ENCODE measurements at places on chromosomes 5 and 9.

DNA sequence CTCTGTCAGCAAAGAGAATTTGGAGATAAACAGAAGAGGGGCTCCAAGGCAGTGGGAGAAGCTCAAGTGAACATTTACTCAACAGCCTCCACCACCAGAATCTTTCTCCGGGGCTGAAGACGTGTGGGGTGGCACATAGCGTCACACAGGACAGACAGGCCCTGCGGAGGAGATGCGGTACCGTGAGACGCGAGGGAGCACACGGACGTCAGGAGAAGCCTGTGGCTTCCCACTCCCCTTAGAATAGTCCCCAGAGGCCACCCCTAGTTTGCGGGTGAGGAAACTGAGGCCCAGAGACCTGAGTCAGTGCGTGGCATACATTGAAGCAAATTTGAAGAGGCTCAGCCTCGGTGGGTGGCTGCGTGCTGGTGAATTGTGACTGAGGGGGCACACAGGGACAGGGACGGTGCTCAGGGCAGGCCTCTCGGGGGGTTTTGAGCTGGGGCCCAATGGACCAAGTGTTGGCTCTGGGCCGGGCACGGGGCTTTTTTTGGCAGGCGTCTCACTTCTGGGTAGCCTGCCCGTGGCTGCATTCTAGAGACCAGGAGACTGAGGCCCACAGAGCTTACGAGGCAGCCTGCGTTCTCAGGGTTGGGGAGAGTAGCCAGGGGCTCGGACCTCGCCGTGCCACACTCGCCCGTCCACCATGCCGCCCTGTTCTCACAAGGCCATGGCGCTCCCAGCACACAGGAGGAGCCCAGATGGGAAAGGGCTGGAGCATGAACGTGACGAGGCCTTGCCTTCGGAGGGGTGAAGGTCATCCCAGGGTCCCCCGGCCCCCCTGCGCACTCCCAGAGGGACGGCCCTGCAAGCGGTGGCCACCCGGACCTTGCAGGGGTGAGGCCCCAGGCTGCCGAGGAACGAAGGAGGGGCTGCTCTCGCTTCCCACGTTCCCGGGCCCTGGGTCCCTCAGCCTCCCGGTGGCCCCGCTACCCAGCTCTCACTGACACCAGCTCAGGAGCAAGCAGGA lies 220.6 kb downstream of the C9orf50 start:
- no peak for DNase-seq

GRCh38 chr5:171433982-171434676 lies 14.7 kb downstream of the FGF18 start:
- DNase-seq: no peak

DNA sequence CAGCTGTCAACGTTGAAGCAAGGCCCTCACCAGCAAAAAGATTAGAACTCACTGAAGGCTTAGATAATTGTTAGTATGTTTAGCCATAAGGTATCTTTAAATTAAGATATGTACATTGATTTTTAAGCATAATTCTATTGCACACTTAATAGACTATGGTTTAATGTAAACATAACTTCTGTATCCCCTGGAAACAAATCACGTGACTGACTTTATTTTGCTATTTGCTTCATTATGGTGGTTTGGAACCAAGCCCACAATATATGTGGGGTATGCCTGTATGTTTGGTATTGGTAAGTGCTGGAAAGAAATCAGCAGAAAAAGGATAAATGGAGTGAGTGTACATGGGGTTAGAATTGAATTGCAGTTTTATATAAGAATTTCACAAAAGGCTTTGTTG lies 111.9 kb downstream of the NMUR2 start:
- no peak for DNase-seq

- no peak for DNase-seq
These were observed 384.2 kb downstream of the DTWD2 start for GRCh38 chr5:118604106-118604505.

DNA sequence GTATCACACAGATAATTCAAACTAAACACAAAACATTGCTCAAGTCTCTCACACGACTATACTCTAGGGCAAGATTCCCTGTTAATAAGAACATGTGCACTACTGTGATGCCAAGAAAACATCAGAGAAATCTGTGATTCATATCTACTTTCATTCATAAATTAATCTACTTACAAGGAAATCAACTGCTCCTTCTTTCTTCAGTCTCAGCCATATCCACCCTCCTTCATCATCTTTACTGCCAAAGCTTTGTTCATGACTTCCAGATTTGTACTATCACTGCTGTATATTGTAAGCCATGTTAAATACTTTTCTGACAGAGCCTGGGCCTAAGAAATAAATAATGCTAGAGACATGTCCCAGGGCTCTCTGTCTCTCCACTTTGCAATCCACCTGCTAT lies 35.1 kb downstream of the CTNNAL1 start:
- no peak for DNase-seq

DNA sequence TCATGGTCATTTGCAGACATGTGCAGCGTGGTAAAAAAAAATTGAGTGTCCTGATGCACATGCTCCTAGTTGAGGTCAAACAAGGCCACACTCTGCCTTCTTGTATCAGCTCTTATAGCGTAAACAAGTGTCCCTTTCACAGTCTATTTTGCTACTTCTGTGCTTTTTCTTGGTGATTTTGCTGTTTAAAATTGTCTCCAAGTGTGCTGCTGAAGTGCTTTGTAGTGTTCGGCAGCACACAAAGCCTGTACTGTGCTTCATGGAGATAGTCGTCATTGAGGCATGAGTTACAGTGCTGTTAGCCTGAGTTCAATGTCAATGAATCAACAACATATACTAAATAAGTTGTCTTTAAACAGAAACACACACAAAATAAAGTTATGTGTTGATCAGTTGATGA lies 690.4 kb upstream of the MEF2C start:
- no peak for DNase-seq

GRCh38 chr5:10421896-10422691 lies 19.6 kb upstream of the ROPN1L start:
- no peak for DNase-seq

DNA sequence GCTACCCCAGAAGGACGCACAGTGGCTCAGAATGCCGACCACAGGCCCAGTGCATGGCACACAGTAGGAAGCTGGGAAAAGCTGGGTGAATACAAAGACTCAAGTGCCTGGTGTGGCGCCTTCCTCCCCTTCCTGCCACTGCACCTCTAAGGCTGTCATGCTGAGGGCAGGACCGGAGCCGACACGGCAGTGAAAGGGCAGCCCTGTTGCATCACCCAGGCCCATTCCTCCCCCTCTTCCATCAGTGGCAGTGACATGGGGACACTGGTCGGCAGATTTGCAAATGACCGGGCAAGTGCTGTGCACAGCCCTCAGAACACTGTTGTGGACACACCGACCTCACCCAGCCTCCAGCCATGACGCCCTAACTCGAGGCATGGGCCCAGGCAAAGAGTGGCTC lies 84.0 kb downstream of the STK10 start:
- DNase-seq: no peak

GRCh38 chr9:106310782-106311181 lies 552.2 kb upstream of the ZNF462 start:
- no peak for DNase-seq

DNA sequence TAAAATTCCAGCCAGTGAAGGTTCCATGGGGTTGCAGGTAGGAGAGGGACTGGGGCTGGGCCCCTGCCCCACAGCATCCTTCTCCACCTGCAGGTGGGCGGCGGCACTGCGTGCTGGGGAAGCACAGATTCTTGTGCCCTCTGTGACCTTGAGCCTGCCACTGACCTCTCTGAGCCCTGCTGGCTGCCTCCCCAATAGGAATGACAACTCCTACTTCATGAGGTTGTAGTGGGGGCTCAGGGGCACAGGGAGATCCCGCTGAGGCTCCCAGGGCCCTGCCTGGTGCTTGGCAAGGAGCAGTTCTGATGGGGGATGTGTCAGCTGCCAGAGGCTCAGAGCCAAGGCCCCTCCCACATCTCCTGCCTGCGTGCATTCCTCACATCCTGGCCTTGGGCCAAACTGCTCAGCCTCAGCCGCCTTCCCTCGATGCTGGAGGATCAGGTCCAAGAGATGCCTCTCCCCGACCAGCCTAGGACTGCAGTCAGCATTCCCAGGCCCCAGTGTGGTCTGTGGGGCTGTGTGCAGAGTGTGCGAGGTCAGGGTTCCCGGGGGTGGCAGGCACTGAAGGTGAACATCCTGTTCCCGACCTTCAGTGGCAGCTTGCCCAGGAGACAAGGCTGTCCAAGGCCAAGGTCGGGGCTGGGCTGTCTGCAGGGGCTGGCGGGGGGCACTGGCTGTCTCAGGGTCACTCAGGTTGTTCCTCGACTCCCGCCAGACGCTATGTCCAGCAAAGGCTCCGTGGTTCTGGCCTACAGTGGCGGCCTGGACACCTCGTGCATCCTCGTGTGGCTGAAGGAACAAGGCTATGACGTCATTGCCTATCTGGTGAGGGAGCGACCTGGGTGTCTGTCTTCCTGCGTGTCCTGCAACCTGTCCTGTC lies 7.0 kb downstream of the ASS1 start:
- no peak for DNase-seq

DNA sequence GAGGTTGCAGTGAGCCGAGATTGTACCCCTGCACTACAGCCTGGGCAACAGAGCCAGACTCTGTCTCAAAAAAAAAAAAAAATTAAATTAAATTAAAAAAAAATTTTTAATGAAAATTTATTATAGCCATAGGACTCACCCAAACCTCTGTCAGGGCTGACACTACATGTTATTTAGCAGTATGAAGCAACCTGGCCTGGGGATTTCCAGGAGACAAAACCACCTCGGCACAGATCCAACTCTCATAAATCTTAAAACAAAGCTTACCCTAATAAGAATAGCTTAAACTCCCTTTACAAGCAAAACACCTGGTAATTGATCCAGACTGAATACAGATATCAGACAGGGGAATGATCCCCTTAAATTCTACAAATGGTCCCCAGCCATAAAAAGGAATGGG lies 38.4 kb downstream of the PPP1R2B start:
- DNase-seq: no peak

DNA sequence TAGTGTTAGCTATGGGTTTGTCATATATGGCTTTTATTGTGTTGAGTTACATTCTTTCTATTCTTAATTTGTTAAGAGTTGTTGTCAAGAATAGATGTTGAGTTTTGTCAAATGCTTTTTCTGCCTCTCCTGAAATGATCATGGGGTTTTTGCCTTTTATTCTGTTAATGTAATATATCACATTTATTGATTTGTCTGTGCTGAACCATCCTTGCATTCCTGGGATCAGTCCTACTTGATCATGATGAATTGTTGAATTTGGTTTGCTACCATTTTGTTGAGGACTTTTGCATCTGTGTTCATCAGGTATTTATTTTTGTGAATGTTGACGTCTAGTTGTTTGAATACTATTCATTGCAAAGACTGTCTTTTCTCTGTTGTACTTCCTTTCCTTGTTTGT lies 23.9 kb downstream of the RIC1 start:
- DNase-seq: no peak

- DNase-seq: no peak
These were observed 74.8 kb upstream of the TGFBR1 start for GRCh38 chr9:99030092-99030511.

DNA sequence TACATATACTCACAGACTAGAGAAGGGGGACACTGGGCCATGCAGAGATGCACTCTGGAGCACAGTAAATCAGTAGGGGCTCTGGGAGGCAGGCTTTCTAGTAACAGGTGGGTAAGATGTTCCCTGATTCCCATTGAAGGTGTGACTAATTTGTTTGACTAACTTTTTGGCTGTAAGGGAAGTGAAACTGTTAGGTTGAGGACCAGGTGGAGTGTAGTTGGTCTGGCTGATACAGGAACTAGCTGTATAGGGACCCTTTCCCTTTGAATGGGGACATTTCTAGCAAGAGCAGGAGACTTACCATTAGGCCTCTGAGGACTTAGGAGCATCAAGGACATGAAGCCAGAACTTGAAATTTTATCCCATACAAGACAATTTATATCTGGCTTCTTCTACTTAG lies 989.6 kb upstream of the COX7C start:
- no peak for DNase-seq

- no peak for DNase-seq
These were observed 2.8 kb downstream of the GM2A start for GRCh38 chr5:151255621-151256286.

- DNase-seq: no peak
These were observed 31.8 kb upstream of the TLR4 start for GRCh38 chr9:117672369-117672768.

DNA sequence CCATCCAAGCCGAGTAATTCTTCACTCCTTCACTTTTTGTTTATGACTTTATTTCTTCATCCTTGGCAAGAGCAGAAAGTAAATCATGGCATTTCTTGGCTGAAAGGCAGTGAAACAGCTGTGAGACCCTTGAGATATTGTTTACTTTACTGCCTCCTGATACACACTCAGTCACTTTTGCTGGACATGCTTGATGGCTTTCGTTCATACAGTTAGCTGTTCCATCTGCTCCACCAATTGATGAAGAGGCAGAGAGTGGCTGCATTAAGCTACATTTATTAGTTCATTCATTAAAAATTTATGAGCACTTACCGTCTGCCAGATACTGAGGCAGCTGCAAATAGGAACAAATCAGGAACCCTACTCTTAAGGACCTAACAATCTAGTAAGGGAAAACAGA lies 184.4 kb upstream of the OR13F1 start:
- no peak for DNase-seq

- peak; percentile 2 for DNase-seq
These were observed 460.7 kb upstream of the MEF2C start for GRCh38 chr5:89343666-89344065.

DNA sequence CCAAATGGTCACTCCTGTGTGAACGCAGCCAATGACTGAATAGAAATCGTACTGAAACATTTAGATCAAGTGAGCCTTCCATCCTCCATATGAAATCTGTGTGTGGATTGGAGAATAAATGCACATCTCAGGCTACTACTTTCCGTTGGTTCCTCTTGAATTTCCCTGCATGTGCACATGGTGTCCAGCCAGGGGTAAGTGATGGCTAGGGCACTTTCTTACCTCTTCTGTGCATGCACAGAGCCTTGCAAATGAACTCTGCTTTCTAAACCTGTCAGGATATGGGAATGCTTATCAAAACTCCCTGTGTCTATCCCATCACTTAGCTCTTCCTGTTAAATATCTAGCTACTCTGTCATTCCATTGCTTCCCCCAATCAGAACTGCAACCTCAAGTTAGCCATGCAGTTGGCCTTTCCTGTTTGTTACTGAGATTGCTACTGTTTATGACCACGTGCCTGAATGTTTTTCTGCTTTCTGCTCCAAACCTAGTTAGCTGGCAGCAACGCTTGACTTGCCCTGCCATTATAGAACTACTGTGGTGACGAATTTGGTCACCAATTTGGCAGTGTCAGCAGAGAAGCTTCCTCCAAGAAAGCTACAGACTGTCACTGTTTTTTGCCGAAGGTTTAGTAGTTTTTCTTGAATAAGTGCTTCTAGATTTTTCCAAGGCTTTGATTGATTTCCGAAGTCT lies 661.6 kb downstream of the LRRC70 start:
- DNase-seq: no peak

- no peak for DNase-seq
These were observed 258.2 kb downstream of the MCTP1 start for GRCh38 chr5:95026718-95027117.
